Upper lobe of left lung (tissue), 6 donors: ENCODE measurements at places on chromosomes 4 and X.
A peak's percentile ranks its signal among the peaks of the same experiment; 100 is the strongest.

- no peak for DNase-seq
Observed at GRCh38 chrX:146189371-146189770, 371.7 kb downstream of the SLITRK2 start.

GRCh38 chrX:39809331-39809730, 288.4 kb downstream of the BCOR start:
- no peak for DNase-seq

- no peak for DNase-seq
Observed at GRCh38 chr4:109615742-109616141, 55.7 kb downstream of the MCUB start.

GRCh38 chr4:77861495-77861894, 1.1 kb upstream of the MRPL1 start:
- DNase-seq: no peak

DNA sequence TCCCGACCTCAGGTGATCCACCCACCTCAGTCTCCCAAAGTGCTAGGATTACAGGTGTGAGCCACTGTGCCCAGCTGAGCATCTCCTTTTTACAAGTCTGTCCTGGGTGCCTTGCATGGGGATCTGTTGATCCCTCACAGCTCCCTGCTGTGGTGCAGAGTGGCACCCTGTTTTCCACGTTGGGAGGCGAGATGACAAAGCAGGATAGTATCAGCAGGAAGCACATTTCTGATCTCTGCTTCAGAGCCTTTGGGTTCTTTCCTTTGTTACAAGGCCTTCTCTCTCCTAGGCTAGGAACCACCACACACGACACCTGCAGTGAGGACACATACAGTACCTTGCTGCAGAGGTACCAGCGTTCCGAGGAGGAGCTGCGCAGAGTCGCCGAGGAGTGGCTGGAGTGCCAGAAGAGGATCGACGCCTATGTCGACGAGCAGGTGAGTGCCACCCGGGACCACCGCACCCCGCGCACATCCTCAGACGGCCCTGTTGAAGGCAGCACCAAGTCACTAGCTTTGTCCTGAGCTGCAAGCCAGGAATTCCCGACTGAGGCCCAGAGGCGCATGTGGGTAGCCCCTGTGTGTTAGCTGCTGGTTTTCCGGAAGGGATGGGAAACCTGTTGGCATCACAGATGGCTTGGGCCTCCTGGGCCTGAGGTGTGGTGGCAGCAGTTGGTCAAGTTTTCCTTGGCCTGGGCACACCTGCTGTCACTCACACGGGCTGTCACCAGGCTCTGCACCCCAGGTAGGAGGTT, 109.6 kb downstream of the TNIP2 start:
- DNase-seq: no peak

DNA sequence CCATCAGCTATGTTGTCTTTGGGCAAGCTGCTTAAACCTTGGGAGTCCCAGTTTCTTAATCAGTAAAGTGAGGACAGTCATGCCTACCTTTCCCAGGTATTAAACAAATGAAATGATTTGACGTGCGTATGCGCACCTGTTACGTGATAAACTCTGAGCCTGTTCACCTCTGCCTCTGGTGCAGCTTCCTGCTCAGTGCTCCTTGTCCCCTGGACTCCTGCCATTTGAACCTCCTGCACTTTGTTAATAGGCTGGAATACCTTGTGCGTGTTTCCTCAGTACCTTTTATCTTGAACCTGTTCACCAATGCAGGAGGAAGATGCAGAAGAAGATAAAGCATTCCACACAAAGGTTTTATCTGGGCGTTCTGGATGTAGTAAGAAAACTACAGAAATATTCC, 211.9 kb downstream of the CEP135 start:
- no peak for DNase-seq

- DNase-seq: peak; percentile 87
Observed at GRCh38 chr4:6470502-6471306, 1.7 kb downstream of the PPP2R2C start.
